ENCODE measurements at places on chromosomes 11 and 22.

- DNase-seq: no peak
Observed at GRCh38 chr11:44711787-44712608, 14.8 kb upstream of the TSPAN18 start.

- no peak for DNase-seq
Observed at GRCh38 chr22:46967445-46968358, 205.3 kb downstream of the TBC1D22A start.

GRCh38 chr11:11538277-11538960 is 83.4 kb downstream of the GALNT18 start:
- DNase-seq: no peak

GRCh38 chr11:61139387-61139786 is 21.8 kb downstream of the VPS37C start:
- no peak for DNase-seq

GRCh38 chr11:32154275-32154674 is 63.4 kb downstream of the RCN1 start:
- no peak for DNase-seq

DNA sequence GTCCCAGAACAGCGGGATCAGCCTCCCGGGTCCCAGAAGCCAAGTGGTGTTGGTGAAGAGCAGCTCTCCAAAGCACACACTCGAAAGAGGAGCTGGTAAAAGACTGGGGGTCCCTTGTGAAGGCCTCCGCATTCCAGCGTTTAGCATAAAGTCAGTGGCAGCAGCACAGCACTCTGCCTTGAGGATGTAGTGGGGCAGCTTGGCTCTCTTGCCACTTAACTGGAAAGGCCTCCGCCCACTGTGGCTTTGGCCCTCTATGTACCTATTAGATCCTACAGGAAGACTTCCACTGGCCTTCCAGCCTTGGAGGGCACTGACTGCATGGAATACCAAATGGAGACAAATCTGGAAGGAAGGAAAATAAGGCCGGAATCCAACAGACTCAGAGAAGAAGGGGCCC is 1455.3 kb downstream of the BRD1 start:
- DNase-seq: no peak

DNA sequence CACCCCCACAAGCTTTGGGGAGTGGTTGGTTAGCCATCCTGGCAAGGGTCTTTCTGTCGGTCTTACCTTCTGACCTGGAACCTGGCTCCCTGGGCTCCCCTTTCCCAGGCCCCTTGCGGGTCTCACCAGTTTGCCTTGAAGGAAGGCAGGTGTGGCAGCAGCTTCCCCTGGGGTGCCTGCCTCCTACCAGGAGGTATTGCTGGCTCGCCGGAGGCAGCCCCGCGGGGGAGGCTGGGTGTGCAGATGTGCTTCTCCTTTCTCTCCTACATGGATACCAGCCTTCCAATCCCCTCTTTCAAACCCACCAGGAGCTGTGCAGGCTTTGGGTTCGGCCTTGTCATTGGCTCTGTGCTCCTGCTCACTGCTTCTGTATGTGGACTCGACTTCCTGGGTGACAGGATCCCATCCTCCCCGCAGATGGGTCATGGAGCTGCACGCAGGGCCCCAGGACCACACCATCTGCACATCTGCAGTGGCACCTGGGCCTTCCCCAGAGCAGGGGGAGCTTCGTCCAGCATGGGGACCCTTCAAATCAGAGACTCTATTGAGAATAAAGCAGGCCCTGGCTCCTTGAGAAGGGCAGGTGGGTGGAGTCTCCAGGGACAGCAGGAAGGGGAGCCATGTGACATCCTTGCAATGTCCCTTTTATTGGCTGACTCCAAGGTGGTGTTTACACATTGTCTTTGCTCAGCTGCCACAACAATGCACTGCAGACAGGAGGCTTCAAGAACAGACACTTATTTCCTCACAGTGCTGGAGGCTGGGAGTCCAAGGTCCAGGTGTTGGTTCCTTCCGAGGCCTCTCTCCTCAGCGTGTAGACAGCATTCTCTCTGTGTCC is 592.0 kb downstream of the BRD1 start:
- no peak for DNase-seq

- DNase-seq: no peak
Observed at GRCh38 chr22:37680191-37680851, 4.9 kb downstream of the LGALS1 start.

DNA sequence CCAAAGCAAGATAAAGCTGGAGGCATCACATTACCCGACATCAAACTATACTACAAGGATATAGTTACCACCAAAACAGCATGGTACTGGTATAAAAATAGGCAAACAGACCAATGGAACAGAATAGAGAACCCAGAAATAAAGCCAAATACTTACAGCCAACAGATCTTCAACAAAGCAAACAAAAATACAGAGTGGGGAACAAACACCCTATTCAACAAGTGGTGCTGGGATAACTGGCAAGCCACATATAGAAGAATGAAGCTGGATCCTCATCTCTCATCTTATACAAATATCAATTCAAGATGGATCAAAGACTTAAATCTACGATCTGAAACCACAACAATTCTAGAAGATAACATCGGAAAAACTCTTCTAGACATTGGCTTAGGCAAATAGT is 50.0 kb upstream of the CLTCL1 start:
- DNase-seq: no peak

DNA sequence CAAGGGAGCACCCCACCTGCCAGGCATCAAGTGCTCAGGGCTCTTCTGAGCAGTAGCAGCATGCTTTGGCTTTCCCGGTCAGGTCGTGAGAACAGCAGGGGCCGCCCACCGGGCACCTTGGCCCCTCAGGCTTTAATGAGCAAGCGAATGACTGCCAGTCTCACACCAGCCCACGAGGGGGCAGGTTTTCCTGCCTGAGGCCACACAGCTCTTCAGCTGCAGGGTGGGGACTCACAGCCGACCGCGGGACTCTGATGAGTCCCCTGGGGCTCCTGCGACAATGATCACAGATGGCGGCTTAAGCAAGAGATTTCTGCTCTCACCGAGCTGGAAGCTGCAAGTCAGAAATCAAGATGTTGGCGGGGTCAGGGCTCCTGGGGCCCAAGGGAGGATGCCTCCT is 14.3 kb upstream of the FGF19 start:
- no peak for DNase-seq

GRCh38 chr11:114250993-114251814 is 45.0 kb upstream of the NNMT start:
- DNase-seq: no peak

- no peak for DNase-seq
Observed at GRCh38 chr11:65206901-65207300, 25.2 kb downstream of the CAPN1 start.

DNA sequence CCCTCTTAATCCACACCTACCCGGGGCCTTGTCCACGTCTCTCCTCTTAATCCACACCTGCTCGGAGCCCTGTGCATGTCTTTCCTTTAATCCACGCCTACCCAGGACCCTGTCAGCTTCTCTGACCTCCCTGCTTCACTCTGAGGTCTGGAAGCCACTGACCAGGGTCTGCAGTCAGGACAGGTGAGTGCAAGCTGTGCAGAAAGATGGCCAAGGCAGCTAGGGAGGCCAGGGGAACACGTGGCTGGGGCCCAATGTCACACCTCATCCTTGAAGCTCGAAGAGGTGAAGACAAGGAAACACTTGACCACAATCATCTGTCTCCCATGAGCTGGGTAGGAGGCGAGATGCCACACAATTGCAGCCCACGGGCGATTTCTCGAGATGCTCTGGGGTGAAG is 1516.9 kb downstream of the BRD1 start:
- no peak for DNase-seq

- DNase-seq: peak; percentile 71
Observed at GRCh38 chr11:18731949-18732821, 6.2 kb upstream of the IGSF22 start.

- DNase-seq: no peak
Observed at GRCh38 chr11:20000351-20001134, 159.7 kb downstream of the DBX1 start.

GRCh38 chr11:19506816-19507486 is 205.7 kb upstream of the NAV2 start:
- no peak for DNase-seq

DNA sequence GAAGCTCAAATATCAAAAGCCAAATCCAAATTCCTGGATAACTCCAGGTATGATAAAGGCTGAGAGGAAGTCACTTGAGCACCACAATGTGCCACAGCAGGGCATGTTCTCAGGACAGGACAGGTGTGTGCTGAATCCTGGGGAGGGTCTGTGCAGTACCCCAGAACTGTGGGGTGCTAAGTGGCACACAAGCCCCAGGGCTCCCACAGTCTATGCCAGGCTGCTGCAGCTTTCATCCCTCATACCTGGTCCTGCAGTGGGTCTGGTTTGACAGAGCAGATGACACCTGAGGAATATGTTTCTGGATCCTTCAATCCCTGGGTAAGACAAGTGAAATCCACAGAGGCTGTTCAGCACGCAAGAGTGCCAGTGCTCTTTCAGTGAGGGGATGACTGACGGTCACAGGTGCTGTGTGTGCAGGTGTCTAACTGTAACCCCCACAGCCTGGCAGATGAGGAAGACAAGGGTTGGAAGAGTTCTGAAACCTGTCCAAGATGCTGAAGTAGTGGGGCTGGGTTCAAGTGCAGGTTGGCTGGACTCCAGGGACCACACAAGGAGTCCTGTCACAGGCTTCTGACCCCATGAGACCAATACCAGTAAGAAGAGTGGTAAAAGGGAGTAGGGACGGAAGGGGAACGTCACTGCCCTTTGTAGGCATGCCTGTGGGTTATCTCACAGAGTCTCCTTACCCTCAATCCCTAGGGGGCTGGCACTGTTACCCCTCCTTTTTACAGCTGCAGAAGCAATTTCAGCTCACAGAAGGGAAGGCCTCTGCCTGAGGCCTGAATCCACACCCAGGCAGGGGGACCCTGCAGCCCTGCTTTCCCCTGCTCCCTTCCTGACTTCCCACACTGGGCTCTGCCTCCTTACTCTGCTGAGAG is 14.1 kb downstream of the SERPIND1 start:
- no peak for DNase-seq

- no peak for DNase-seq
Observed at GRCh38 chr11:101862391-101863233, 52.2 kb upstream of the CEP126 start.

DNA sequence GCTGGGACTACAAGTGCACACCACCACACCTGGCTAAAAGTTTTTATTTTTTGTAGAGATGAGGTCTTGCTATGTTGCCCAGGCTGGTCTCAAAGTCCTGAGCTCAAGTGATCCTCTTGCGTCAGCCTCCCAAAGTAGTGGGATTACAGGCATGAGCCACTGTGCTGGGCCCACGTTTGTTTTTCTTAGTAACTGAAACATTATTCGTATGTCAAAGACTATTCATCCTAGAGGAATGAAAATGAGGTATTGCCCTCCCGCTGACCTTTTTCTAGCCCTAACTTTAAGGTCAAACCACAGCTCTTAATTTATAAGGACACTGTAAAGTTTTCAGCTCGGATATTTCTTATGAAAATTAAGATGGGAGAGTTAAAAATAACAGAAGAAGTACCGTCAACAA is 33.2 kb upstream of the PAX6 start:
- no peak for DNase-seq

DNA sequence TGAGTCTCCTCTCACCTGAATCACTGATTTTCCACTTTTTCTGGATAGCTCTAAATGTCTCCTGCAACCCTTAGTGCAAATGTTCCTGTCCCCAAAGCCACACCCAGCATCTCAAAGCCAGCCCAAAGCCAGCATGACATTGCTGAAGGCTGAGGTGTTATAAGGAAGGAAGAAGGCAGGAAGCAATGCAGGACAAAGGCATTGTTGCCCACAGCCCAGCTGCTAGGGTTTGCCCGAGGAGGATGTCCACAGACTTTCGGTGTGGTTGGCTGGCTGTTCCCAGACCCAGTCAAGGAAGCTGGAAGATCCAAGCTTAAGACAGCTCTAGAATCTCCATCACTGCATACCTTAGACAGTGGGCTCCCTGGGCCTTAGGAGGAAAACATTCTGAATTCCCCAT is 23.5 kb downstream of the CHST1 start:
- DNase-seq: no peak

DNA sequence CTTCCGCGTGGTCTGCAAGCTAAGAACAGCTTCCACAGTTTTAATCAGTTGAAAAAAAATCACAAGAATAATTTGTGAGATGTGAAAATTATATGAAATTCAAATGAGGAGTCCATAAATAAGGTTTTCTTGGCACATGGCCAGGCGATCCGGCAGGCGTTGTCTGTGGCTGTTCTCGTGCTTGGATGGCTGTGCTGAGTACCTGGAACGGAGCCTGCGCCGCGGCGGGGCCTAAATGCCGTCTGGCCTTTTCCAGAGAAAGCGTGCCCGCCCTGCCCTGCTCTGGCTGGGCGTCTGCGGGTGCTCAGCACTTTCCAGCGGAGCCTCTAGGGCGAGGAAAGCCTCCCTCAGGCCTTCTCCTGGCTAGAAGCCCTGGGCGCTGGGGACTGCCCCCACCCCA is 41.8 kb downstream of the OSBPL5 start:
- DNase-seq: no peak

- no peak for DNase-seq
Observed at GRCh38 chr11:6747097-6747668, 24.6 kb downstream of the OR2AG2 start.

GRCh38 chr11:72584939-72585597 is 89.2 kb downstream of the PDE2A start:
- no peak for DNase-seq

GRCh38 chr11:108685419-108686130 is 20.7 kb downstream of the DDX10 start:
- no peak for DNase-seq

DNA sequence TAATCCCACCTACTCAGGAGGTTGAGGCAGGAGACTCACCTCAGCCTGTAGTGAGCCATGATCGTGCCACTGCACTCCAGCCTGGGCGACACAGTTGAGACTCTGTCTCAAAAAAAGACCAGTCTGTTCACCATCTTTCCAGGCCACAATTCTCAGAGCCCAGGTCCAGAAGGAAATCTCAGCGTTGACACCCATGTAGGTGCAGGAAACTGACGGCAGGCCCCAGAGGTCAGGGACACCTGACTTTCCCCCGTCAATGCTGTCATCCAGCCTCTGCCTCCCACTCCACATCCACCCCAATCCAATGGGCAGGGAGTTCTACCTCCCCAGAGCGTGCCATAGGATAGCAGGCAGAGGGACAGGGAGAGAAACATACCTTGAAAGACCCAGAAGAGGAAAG is 5.9 kb upstream of the GRK2 start:
- no peak for DNase-seq

DNA sequence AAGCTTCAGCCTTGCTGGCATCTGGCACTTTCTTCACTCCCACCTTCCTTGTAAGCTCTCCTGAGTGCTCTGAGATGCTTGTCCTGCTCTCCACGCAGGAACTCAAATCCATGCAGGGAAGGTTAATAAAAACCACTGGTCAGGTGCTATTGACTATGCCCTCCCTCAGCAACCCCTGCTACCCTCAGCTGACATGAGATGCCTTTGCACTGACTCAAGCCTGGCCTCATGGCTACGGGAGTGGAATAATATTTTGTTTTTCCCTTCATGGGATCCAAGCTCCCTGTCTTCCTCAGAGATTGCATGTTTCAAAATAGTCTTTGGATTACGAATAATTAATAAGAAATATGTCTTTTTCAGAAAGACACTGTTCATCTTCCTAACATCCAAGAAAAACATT is 31.7 kb upstream of the ABCC8 start:
- DNase-seq: no peak

GRCh38 chr11:118896472-118896913 is 12.8 kb downstream of the CXCR5 start:
- no peak for DNase-seq

GRCh38 chr22:29316141-29316828 is 788 bp upstream of the RASL10A start:
- DNase-seq: no peak

All from stimulated activated effector memory CD8-positive, alpha-beta T cell treated with anti-CD3 and anti-CD28 coated beads, Interleukin-12 subunit alpha, Interleukin-12 subunit beta, amount 100 ng/mL, for 72 hours (primary cell).